Smooth muscle cell of the umbilical artery (primary cell): ENCODE measurements at places on chromosomes 11 and 22. TPM values are rescaled to one million over a fixed set of nuclear protein-coding genes. Genes with fewer than 3 reads are reported as not detected.

The LRRC32 gene
- total RNA-seq, result 59.0 and 86.1 TPM in 2 replicates

The OR8D1 gene
- total RNA-seq, result not detected in 2 replicates

The OR5L2 gene
- not detected in 2 replicates for total RNA-seq

The ADM2 gene
- total RNA-seq, result 6.5 and 7.6 TPM in 2 replicates

The NXPE1 gene
- not detected in 2 replicates for total RNA-seq

The OR8G1 gene
- not detected in 2 replicates for total RNA-seq

The FOLH1 gene
- total RNA-seq, result not detected in 2 replicates

The SCN2B gene
- total RNA-seq, result under 0.01 TPM in 1 of 2 replicates, not detected in the other

The CASP1 gene
- total RNA-seq, result 8.8 and 14.8 TPM in 2 replicates

The TKFC gene
- 24.3 and 25.9 TPM in 2 replicates for total RNA-seq

The SEC14L2 gene
- total RNA-seq, result 20.8 and 44.2 TPM in 2 replicates

The EMID1 gene
- not detected in 2 replicates for total RNA-seq
